GM12891 (cell line): ENCODE measurements at places on chromosomes 7 and 10.

GRCh38 chr7:45236666-45237065 lies 79.1 kb downstream of the RAMP3 start:
- DNase-seq: no peak

GRCh38 chr7:107492875-107493274 lies 23.0 kb downstream of the GPR22 start:
- DNase-seq: no peak

DNA sequence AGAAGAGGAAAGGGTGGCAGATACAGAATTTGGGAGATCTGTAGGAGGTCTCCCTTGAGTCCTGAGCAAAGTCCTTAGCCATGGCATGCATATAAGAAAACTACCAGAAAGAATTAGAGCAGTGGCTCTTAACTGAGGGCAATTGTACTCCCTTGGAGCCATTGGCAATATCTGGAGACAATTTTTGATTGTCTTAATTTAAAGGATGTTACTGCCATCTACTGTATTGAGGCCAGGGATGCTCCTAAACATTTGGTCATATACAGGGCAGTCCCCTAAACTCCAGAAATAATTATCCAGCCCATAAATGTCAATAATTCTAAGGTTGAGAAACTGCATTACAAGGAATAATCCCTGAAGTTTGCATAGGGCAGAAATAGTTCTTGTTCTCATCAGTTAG lies 136.4 kb upstream of the ODAD2 start:
- no peak for DNase-seq

DNA sequence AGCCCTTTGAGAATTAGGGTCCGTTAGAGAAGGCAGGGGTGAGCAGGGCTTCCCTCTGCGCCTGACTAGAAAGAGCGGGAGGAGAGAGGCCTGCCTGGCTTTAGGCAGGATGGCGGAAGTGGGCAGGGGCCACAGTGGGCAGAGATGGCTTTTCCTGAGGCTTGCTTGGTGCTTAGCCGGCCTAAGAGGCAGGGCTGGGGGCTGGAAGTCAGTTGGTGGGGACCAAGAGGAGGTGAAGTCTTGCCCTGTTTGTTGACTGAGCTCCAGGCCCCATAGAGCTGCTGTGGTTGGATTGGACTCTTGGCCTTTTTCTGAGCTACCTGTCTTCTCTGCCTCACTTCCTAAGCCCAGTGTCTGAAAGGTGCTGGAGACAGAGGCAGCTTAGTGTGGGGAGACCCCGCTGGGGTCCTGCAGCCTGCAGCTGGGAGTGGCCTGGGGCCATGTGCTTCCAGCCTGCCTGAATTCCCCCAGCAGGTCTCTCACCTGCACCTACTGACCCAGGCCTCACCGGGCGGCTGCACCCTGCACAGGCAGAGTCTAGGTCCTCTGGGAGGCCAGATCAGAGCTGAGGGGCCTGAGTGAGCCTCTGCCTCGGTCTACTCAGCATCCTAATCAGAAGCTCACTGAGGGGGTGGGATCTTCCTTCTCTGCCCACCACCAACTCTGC lies 4.8 kb downstream of the FAM241B start:
- DNase-seq: no peak

GRCh38 chr7:125516194-125516593 lies 586.6 kb upstream of the POT1 start:
- no peak for DNase-seq

DNA sequence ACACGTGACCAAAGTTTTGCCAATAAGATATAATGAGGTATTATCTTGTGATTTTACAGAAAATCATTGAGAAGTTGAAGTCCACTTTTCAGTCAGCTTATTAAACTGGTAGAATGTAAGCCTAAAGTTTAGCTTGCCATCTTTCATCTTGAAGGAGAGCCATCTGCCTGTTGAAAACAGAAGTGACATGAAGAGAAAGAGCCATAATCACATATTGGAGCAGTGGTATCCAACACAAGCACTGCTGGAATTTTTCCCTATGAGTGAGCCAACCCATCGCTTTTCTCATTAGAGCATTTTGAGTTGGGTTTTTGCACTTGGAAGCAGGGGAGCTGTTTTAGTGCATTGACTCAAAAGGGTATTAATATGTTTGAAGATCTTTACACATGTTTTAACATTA lies 117.6 kb upstream of the FERD3L start:
- DNase-seq: no peak

- no peak for DNase-seq
These were observed 208.4 kb downstream of the ACTR3B start for GRCh38 chr7:152967958-152968357.

GRCh38 chr7:861222-861621 lies 15.1 kb upstream of the GET4 start:
- no peak for DNase-seq

DNA sequence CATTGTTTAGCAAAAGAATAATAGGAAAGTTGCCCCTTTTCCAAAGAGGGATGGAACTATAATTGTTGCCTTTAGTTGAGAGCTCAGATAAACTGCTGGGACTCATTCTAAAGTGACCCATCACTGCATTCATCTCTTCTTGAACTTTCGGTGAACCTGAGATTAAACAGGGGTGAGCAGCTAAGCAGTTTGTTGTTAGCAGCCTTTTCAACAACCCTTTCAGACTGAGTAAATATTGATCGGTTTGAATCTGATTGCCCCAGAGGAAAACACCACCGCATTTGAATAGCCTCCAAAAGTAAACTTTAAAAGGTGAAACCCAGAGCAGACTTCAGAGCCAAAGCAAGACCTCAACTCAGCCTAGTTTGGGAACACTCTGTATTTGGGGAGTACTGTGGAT lies 4.7 kb downstream of the HOXA1 start:
- DNase-seq: no peak

DNA sequence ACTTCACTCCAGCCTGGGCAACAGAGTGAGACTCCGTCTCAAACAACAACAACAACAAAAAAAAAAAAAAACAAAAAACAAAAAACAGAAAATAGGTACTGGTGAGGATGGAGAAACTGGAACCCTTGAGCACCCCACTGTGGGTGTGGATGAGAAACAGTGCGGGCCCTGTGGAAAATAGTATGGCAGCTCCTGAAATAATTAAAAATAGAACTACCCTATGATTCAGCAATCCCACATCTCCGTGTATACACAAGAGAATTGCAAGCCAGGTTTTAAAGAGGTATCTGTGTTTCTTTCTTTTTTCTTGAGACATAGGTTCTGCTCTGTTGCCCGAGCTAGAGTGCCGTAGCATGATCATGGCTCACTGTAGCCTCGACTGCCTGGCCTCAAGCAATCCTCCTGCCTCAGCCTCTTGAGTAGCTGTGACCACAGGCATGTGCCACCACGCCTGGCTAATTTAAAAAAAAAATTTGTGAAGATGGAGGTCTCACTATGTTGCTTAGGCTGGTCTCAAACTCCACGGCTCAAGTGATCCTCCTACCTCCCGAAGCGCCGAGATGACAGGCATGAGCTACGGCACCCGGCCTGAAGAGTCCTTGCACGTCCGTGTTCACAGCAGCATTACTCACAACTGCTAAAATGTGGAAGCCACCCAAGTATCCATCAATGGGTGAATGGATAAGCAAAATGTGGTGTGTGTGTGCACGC lies 39.5 kb downstream of the EBF3 start:
- DNase-seq: no peak

DNA sequence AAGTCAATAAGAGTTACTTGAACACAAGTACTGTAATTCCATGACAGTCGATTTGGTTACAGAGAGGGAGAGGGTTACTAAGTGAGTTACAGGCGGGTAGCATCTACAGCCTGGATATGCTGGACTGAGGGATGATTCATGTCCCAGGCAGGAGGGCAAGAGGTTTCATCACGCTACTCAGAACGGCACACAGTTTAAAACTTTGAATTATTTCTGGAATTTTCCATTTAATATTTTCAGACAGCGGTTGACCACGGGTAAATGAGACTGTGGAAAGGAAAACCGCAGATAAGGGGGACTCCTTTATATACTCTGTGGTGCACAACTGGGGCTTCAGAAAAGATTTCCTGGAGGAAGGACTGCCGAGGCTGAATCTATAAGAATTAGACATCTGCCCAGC lies 25.7 kb upstream of the LRRC4 start:
- no peak for DNase-seq

GRCh38 chr7:17855202-17855601 lies 85.1 kb downstream of the SNX13 start:
- DNase-seq: no peak

GRCh38 chr7:27555670-27556069 lies 107.0 kb downstream of the HIBADH start:
- no peak for DNase-seq

DNA sequence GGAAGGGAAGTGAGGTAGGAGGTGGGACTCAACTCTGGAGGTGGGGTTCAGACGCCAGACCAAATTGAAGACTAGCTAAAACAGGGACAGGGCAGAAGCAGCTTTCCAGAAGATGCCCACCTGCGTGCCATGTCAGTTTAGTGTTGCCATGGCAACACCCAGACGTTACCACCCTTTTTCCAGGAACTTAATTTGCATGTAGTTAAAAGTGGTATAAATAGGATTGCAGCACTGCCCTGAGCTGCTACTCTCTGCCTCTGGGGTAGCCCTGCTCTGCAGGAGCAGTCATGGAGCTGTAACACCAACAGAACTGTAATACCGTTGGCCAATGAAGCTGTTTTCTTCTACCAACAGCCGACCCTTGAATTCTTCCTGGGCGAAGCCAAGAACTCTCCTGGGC lies 93.8 kb downstream of the PRKCQ start:
- no peak for DNase-seq

DNA sequence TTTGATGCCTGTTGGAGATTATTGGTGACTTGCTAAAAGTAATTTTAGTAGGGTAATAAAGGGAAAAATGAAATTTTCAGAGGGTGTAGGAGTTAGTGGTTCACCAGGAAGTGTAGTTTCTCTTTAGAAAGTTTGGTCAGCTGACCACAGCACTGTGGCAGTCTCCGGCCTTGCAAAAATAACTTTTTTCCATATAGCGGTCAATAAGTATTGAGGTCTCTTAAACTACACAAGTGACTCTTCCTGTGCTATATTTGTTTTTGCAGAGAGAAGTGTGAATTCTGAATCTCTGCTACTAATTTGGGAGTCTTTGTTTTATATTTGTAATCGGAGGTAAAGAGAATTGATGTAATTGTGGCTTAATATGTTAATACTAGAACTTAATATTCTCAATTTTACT lies 24.3 kb downstream of the PTPN12 start:
- no peak for DNase-seq

DNA sequence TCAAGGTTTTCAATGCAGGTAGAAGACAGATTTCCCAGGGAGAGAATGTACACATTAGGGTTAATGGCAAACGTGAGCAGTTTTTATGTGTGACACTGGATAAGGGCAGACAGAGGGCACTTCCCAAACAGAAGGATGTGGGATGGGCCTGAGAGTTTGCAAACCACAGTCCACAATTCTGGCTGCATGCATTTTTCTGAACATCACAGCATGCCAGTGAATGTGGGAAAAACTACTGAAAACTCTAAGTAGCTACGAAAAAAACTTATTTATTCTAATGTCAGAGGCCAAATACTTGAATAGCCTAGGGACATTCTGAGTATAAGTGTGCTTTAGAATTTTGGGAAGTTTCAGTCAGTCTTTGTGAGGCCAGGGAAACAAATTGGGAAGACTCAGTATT lies 145.9 kb downstream of the NRCAM start:
- no peak for DNase-seq

- no peak for DNase-seq
These were observed 18.0 kb downstream of the SH2B2 start for GRCh38 chr7:102304668-102305067.

DNA sequence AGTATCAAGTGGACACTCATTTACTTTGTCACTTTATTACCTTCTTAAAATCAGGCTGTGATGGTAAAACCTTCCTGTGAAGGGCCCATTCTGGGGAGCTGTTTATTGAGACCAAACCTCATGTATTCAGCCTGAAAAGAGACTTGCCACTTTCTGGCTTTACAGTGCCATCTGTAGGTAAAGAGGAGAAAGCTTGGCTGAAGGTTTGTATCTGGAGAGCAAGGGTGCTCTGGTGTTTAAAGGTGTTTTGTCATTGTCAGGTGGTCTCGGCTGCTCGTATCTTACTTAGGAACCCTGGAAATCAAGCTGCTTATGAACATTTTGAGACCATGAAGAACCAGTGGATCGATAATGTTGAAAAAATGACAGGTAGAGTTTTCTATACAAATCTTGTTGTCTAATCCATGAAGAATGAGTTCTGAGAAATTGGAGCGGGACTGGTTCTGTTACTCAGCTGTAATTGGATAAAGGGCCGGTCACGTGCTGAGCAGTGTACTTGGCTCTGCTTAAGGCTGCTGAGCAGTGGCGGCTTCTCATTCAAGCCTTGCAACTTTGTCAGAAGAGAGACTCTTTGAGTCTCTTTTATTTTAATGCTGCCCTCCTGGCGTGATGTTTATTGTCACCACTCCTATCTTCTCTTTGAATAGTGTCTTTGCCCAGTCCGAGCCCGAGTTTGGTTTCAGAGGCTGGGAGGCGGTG lies 46.9 kb downstream of the AP3M1 start:
- peak; percentile 30 for DNase-seq

GRCh38 chr10:35927990-35928488 lies 285.9 kb upstream of the FZD8 start:
- DNase-seq: no peak

DNA sequence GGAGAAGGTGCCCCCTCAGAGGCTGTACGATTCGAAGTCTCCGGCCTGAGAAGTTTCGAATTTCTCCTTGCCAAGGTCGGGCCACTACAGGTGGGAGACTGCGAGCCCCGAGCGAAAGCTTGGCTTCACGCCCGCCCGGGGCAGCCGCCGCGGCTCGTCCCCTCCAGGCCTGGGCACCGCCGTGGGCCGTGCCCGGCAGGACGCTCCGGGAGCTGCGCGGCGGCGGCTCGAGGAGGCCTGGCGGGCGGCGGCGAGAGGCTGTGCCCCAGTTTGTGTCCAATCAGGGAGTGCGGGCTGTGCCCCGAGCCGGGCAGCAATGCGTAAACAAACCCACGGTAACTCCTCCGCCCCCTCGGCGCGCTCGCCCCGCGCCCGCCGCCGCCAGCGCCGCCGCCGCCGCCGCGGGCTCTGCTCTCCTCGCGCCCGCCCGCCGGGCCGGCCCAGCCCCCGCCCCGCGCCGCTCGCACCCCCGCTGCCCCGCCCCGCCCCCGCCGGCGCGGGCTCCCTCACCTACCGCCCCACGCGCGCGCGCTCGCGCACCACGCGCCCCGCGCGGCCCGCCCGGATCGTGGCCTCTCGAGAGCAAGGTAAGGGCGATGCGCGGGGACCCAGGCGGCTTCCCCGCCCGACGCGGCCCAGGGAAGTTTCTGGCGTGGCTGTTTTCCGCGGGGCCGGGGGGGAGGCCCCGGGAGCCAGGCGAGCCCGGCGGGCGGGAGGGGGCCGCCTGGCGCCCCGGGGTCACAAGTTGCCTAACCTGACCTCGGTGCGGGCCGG lies 57.8 kb upstream of the PCGF5 start:
- DNase-seq: peak; percentile 47
